Stimulated activated CD8-positive, alpha-beta memory T cell treated with anti-CD3 and anti-CD28 coated beads, Interleukin-4, amount 100 ng/mL, for 4 hours (primary cell): ENCODE measurements at places on chromosomes 2 and 18.

GRCh38 chr2:220143336-220143735 lies 515.9 kb downstream of the SLC4A3 start:
- no peak for DNase-seq

DNA sequence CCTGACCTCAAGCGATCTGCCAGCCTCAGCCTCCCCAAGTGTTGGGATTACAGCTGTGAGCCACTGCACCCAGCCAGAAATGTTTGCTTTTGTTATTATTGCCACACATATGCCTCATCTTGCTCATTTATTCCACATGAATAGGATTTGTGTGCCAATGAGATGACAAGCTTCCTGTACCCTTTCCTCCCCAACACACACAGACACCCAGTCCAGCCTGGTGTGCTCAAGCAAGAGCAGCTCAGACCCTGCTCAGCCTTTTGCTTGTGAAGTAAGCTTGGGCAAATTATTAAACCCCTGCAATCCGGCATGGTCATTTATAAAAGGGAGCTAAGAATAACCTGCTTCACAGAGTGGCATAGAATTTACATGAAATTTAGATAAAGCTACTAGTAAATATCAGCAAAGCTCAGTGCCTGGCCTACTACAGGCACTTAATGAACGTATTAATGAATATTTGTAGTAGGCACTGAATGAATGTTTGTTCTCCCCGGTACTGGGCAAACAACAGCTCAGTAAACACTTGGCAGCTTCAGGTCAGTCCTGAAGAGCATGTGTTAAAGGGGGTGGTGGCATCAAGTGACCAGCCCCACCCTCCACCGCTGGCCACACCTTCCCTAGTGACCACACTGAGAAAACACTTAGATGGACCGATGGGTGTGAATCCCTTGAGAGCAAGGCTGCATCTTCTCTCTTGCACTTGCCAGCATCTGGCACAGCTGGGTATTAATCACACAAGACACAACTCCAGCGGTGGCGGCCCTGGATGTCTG lies 280.2 kb downstream of the SRBD1 start:
- no peak for DNase-seq

DNA sequence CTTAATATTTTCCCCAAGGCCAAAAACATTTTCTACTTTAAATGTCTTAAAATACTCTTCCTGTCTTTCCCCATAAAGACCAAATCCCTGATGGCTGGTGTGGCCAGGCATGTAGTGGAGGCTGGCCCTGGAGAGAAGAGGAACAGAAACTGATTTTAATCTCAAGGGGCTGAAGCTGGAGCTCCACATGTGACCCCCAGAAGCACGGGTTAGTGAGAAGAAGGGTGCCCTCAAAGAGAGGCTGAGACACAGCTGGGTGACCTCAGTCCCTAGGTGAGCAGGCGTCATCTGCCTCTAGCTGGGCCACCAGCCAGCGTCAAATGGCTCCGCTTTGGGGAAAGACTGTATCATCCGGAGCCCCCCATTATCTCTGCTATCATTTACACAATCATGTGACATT lies 19.3 kb upstream of the TMEM18 start:
- no peak for DNase-seq

- DNase-seq: no peak
Measured at GRCh38 chr18:26657631-26658581, 109.6 kb upstream of the KCTD1 start.

DNA sequence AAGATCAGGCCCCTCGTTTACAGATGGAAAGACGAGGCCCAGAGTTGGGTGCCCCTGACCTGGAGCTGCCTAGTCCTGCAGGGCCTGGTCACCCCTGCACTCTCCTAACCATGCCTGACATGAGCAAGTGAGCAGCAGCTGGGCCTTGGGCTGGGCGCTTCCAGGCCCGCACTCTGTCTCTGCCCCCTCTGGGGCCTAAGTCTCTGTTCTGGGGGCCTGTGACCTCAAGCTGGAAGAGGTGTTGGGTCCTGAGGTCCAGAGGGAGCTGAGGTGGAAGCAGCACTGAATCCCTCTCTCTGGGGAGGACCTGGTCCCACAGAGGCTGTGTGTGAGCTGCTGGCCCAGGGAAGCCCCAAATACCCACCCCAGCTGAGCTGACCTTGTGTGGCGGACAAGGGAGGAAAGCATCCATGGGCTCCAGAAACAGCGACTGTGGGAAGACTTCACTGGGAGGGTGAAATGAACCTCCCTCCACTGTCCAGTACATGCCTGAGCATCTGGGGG lies 46.1 kb upstream of the GPC1 start:
- no peak for DNase-seq

- no peak for DNase-seq
Measured at GRCh38 chr2:121804340-121804739, 48.9 kb downstream of the TSN start.

DNA sequence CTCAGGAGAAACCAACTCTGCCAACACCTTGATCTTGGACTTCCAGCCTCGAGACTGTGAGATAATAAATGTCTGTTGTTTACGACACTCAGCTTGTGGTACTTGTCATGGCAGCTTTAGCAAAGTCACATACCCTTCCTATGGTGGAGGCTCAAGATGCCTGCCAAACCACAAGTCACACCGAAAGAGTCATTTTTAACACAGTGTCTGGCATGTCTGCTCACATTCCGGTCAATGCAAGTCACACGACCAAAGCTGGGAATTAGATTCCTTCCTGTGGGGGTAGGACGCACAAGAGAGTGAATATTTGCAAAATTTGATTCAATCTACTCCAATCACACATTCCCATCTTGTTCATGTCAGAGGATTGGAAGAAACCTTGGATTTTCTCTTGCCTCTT lies 24.6 kb downstream of the KCNE4 start:
- DNase-seq: no peak

DNA sequence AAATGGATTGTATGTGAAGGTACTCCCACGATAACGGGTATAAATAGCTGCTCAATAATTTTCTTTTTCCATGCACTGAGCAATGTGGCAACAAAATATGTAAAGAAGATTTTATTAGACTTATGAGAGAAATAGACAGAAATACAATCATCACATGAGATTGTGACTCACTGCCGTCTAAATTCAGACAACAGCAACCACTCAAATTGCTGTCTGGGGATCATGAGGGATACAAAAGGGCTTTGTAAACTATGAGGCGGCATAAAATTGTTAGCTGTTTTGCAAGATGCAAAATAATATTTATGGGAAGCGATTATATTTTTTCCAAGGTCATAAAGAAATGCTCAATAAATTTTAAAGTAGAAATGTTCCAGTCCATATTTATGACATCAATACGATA lies 259.1 kb upstream of the AGAP1 start:
- no peak for DNase-seq

GRCh38 chr2:2842466-2842865 lies 511.4 kb upstream of the MYT1L start:
- no peak for DNase-seq
